ENCODE measurements at places on chromosomes 5 and 9.

- DNase-seq, result no peak
Measured at GRCh38 chr9:35464141-35465025, 25.5 kb upstream of the RUSC2 start.

DNA sequence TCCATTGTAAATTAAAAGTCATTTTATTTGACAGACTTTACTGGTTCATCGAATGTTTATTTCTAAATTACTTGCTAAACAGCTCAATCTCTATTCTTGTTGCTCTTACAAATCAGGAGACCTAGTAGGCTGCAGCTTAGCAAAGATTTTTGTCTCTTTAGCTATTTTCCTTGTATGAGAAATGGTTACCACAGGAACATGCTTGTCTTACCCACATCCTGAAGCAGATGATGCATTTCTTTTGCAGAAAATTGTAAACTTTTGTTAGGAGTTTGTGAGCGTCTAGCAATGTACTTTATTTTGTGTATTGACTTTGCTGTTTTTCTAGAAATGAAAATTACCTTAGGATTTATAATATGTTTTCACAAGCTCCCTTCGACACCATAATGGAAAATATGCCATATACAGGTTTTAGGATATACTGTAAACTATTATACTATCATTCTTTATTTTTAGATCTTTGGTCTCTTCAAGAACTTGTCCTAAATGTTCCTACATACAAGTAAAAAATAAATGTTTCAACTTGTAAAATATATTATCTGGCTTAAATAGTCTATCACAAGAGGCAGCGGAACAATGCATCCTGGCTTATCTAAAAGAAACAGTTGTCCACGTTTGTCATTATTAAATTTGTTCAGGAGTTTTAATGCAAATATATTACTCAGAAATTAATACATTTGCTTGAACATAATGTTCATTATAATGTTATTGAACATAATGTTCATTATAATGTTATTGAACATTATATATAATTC lies 54.1 kb downstream of the SPEF2 start:
- DNase-seq, result no peak

GRCh38 chr5:103693517-103693916 lies 130.9 kb upstream of the NUDT12 start:
- DNase-seq, result no peak

DNA sequence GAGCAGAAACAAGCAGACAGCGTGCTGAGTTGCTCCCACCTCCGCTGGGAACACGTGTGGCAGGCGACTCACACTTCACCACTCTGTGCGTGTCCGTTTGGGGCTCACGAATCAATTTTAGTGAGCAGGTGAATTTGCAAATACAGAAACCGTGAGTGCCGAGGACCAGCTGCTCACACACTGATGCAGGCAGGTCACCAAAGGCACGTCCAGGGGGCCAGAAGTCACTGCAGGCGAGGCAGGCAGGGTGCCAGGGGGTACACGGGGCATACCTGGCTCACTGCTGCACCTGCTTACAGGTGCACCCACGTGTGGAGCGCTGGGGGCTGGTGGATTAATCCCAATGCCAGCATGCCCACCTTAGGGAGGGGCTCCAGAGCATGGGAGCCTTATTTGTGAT lies 68.8 kb downstream of the ZNF354C start:
- DNase-seq, result no peak

GRCh38 chr9:116383936-116384335 lies 230.3 kb downstream of the PAPPA start:
- DNase-seq, result no peak

DNA sequence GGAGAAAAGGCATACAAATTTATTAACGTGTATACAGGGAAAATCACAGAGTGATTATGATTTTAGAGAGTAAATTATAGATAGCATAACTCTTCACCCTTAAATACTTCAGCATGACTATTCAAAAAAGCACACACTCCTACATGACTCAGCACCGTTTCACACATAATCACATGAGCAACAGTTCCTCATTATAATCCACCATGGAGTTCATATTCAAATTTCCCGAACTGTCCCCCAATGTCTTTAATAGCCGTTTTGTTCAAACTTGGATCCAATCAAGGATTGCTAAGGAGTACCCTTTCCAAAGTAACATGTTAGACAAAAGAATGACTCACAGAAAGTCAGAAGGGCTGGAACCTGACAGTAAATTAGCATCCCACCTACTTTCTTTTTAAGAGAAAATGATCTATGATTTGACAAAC lies 32.1 kb downstream of the RAPGEF1 start:
- DNase-seq, result no peak

DNA sequence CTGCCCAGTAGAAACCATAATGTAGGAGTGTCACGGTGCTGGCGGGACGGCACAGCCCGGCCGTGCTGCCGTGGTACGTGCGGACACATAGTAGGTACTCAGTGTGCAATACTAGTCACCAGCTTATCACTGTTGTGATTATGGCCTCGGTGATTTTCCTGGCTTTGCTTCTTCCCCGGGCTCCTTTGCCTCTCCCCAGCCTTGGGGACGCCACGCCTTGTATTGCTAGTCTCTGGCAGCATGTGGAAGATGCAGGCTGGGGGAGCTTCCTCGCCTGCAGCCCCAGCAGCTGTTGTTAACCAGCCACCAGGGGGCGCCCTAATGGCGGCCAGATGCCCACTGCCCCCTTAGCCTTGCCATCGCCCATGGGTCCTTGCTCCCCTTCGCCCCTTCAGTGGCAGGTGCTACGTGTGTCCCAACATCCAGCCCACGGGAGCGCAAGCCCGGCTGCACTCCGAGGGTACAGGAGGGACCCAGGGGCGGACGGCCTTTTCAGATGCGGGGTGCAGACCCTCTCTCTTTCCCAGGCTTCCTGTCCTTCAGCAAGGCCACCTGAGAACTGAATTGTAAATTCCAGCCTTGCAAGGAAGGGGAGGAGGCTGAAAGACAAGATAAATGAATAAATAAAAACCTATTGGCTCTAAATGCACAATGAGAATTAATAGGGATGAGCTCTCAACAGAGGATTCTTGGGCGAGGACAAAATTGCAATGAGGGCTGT lies 8.0 kb downstream of the NTNG2 start:
- DNase-seq, result peak; percentile 44

DNA sequence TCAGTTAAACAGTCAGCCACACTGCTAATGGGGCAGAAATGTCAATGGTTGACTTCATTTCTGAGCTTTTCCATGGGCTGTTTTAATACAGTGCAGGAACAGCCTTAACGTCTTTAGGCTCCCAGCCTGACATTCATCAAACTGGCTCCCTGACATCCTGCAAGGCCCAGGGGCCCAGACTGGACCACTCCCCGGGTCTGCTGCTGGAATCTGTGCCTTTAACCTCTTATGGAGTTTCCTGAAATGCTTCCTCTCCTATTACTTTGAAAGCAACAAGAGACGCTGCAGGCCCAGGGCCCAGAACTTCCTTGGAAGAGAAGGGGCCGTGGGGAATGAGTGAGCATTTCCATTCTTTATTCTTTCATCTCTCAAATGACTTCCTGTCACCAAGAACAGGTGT lies 216.8 kb upstream of the PANK3 start:
- DNase-seq, result no peak

DNA sequence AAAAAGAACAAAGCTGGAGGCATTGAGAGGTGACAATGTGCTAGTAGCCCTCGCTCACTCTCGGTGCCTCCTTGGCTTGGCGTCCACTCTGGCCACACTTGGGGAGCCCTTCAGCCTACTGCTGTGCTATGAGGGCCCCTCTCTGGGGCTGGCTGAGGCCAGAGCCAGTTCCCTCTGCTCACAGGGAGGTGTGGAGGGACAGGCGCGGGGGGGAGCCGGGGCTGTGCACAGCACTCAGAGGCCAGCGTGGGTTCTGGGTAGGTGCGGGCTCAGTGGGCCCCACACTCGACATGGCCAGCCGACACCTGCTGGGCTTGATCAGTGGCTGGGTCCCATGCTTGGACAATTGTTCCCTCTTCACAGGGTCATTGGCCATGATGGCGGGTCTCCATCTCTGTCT lies 202.5 kb upstream of the GRAMD2B start:
- DNase-seq, result no peak

DNA sequence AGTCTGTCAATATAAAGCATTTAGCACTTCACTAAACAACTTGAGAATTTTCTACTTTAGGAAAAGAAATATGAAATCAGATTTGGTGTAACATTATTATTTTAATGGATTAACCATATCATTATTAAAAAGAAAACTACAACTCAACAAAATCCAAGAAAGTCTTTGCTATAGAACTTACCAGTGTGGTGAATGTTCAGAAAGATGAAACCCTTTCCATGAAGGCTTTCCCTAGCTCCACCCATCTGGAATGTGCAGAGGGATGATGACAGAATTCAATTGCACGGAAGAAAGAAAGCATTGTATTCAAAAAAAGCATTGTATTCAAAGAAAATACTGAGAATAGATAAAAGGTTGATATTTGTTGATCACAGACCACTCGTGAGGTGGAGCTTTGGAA lies 328.6 kb upstream of the NUDT12 start:
- peak; percentile 18 for DNase-seq

All from amygdala (tissue), 56 donors.